Heart right ventricle (tissue), 16 donors: ENCODE measurements at places on chromosomes 11 and 22. TPM values are rescaled to one million over a fixed set of nuclear protein-coding genes. Genes with fewer than 3 reads are reported as not detected.

GRCh38 chr22:29208502-29208862, 2.8 kb downstream of the EMID1 start:
- no peak for DNase-seq
- H3K36me3 ChIP-seq = no peaks in the 10 kb centered on the region
- H3K27me3 ChIP-seq = no peaks in the 10 kb centered on the region

DNA sequence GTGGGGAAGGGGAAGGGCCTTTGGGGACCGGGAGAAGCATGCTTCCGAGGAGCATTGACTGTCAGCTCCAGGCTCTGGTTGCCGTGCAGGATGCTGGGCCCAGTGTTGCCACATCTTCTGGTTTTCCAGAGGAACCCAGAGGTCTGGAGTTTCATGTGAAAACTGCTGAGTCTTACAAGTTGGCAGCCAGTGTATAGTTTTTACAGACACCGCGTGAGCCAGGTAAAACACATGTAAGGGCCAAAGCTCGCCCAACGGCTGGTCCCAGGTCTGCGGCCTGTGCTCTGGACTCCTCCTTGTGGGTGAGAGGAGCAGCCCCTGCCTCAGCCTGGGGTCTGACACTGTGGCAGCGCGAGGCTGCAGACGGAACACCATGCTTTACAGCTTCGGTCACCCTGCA, 18.4 kb upstream of the SORL1-AS1 start:
- no peak overlapping the region for H3K27ac ChIP-seq
- no peaks in the 10 kb centered on the region for H3K27me3 ChIP-seq
- DNase-seq = no peak
- H3K4me3 ChIP-seq = no peak overlapping the region

GRCh38 chr11:108698844-108699642, 34.2 kb downstream of the DDX10 start:
- no peak overlapping the region for H3K4me3 ChIP-seq
- no peaks in the 10 kb centered on the region for H3K36me3 ChIP-seq
- no peaks in the 10 kb centered on the region for H3K27me3 ChIP-seq
- no peak overlapping the region for H3K27ac ChIP-seq
- no peak for DNase-seq

GRCh38 chr22:22076932-22077703, 94.5 kb upstream of the TOP3B start:
- H3K4me1 ChIP-seq = no peaks in the 10 kb centered on the region
- H3K4me3 ChIP-seq = no peak overlapping the region
- DNase-seq = no peak
- no peak overlapping the region for H3K27ac ChIP-seq
- no peaks in the 10 kb centered on the region for H3K36me3 ChIP-seq

The SLC29A2 gene
- polyA plus RNA-seq = 50.6 TPM
